Activated naive CD8-positive, alpha-beta T cell treated with anti-CD3 and anti-CD28 coated beads, Interleukin-2, amount 50 U/mL, for 24 hours (primary cell): ENCODE measurements at places on chromosomes 1 and 21.
A peak's percentile ranks its signal among the peaks of the same experiment; 100 is the strongest.

GRCh38 chr1:193192586-193192985, 6.2 kb upstream of the B3GALT2 start:
- peaks cover 32% of the 10 kb centered on the region for H3K36me3 ChIP-seq
- peaks cover 22% of the 10 kb centered on the region for H3K4me1 ChIP-seq
- H3K27me3 ChIP-seq: no peaks in the 10 kb centered on the region
- no peak for DNase-seq

- peaks cover 13% of the 10 kb centered on the region for H3K27me3 ChIP-seq
- H3K36me3 ChIP-seq: no peaks in the 10 kb centered on the region
- peaks cover 10% of the 10 kb centered on the region for H3K4me1 ChIP-seq
- H3K4me3 ChIP-seq: peak within 1 kb of the TSS; percentile 78
- H3K27ac ChIP-seq: peak within 1 kb of the TSS; percentile 43
- peak; percentile 81 for DNase-seq
Observed at GRCh38 chr1:109655615-109656519, at the start of gene GSTM4. Gene GSTM4, plus strand, starts transcription at chr1:109656099. Its CDS starts 291 bp downstream, at chr1:109656390.

DNA sequence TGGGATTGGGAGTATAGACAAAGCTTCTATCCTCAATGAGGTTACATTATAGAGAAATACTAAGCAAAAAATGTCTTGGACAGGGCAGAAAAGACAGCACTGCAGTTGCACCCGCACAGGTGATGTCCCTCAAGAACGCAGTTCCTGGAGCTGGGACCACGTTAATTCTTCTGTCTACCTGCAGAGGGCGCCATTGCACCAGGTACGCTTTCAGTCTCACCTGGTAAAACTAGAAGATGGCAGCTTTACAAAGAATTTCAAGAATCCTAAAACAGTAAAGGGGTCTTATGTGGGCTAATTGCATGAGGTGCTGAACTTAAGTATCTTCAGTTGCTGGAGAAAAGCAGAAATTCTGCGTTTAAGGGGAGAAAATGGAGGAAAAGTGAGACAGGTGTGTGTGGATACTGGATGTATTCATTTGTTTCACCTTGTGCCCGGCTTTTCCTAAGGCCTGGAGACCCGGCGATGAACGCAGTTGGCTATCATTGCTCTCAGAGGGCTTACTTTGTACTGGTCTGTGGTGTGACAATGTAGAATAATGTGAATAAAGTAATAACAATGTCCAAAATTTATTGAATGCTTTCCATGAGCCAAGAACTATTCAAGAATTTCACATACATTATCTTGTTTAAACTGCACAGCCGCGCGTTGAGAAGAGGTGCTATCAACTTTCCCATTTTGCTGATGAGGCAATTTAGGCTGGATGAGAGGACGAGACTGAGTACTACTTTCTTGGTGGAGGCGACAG, 276.3 kb upstream of the GREM2 start:
- no peaks in the 10 kb centered on the region for H3K36me3 ChIP-seq
- peak; percentile 20 for DNase-seq
- H3K4me3 ChIP-seq: no peak overlapping the region

GRCh38 chr1:70856201-70856600, 191.4 kb downstream of the PTGER3 start:
- H3K27me3 ChIP-seq: no peaks in the 10 kb centered on the region
- H3K27ac ChIP-seq: no peak overlapping the region
- H3K36me3 ChIP-seq: no peaks in the 10 kb centered on the region
- H3K4me3 ChIP-seq: no peak overlapping the region

DNA sequence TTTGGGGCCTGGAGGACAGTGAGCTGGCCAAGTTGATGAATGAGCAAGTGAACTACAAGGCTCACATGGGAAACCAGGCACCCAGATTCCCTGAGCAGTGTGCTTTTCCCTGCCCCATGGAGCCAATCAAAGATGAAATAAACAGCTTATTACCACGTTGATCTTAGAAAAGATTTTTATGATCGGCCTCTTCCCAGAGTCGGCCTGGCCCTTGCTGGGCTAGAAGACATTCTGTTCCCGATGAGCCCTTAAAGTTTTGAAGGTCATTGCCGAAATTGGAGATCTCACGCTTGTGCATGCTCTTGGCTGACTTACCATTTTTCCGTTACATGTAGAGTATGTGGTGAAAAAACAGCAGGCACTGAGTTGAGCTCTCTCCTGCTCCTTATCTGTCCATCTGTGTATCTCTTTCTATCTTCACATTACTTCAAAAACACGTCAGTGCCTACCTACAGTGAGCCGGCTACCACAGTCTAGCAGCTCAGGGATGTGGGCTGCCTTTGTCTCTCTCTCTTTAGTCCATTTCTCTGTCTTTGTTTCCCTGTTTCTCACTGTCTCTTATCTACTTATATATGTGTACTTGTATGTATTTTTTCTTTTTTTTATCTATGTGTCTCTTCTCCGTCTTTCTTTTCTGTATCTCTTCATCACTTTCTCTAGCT, 248.8 kb upstream of the USP24 start:
- peaks cover 6% of the 10 kb centered on the region for H3K27me3 ChIP-seq
- H3K27ac ChIP-seq: no peak overlapping the region
- H3K36me3 ChIP-seq: no peaks in the 10 kb centered on the region

GRCh38 chr1:24968941-24969585, 39.0 kb upstream of the RUNX3 start:
- peaks cover 89% of the 10 kb centered on the region for H3K4me1 ChIP-seq
- H3K27me3 ChIP-seq: peaks cover 3% of the 10 kb centered on the region
- peaks cover 27% of the 10 kb centered on the region for H3K36me3 ChIP-seq
- peak overlapping the region; percentile 95 for H3K27ac ChIP-seq
- peak overlapping the region; percentile 80 for H3K4me3 ChIP-seq

DNA sequence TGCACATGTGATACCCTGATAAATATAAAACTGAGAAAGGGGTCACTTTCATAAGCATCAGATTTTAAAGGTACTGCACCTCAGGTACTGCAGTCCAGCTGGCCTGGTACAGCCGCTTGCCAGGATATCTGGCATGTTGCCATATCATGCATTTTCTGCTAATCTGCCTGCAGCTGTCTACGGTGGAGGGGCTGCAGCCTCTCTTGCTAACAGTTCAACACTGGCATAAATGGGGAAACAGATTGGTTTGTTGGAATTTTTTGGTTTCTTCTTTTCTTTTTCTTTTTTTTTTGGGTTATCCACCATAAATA, 71.5 kb downstream of the MIS18A start:
- no peak overlapping the region for H3K4me3 ChIP-seq
- H3K27ac ChIP-seq: no peak overlapping the region
- no peak for DNase-seq
- H3K4me1 ChIP-seq: no peaks in the 10 kb centered on the region

DNA sequence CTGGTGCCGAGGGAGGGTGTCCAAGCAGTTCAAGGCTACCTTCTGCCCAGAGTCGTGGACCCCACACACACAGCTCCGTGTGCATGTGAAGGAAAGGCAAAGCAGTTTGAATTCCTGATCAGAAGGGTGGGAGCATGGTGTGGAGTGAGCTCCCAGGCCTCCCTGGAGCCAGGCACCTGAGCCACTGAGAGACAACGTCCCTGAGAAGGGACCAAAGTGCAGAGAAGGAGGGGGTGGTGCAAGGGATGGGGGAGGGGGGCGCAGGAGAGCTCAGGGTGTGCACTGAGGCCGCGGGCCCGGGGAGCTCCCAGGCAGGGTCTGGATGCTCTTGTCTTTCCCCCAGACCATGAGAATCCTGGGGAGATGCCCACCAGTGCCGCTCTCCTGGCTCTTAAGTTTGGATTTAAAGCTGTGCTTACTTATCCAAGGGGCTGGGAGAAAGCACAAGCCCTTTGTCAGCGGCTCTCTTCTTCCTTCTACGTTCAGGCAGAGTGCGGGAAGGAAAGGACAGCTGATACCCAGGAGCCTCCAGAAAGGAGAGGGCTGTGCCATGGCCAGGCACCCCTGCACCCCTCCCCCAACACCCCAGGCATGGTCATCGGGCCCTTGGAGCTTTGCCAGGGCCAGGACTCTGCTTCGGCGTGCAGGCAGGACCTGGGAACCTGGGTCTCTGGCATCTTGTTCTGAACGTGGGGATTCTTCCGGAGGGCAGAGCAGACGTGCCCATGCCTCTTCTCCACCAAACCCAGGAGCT, 24.1 kb downstream of the ACTA1 start:
- peaks cover 76% of the 10 kb centered on the region for H3K27me3 ChIP-seq
- DNase-seq: no peak

DNA sequence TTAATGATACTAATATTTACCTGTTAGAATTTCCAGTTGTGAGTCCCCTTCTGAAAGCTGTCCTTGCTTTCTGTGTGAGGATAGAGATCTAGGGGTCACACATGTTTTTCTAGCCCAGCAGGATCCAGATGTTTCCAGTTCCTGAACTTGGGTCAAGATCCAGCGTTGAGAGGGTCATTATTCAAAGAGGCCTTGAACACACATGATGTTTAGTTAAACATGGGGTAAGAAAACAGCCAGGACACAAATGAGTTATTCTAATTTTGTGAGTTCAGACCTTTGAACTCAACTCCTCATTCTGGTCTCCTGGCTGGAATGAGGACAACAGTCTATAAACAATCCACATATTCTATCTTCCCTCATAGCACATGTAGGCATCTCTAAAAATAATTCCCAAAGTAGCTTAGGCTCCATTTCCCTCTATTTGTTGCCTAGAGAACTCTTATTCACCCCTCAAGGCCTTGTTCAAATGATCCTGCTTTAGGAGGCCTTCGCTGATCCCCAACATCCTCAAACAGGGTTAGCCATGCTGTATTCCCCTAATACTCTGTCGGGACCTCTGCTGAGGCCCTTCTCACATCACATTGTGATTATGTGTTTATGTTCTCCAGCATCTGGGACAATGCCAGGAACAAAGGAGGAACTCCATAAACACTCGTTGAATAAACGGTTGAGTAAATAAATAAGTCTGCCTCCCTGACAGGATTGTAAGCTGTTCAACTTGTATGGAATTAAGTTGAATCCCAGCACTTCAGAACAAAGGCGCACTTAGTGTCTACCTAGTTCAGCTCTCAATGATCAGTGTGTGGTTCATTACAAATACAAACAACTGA, 15.0 kb upstream of the KCNN3 start:
- H3K27me3 ChIP-seq: peaks cover 3% of the 10 kb centered on the region
- no peak overlapping the region for H3K27ac ChIP-seq
- no peak overlapping the region for H3K4me3 ChIP-seq
- H3K4me1 ChIP-seq: peaks cover 10% of the 10 kb centered on the region
- no peak for DNase-seq

- no peak overlapping the region for H3K27ac ChIP-seq
- H3K4me3 ChIP-seq: no peak overlapping the region
- H3K27me3 ChIP-seq: no peaks in the 10 kb centered on the region
- no peaks in the 10 kb centered on the region for H3K36me3 ChIP-seq
Observed at GRCh38 chr1:167802235-167802634, 80.5 kb downstream of the MPZL1 start.

- H3K4me1 ChIP-seq: peaks cover 25% of the 10 kb centered on the region
- no peak overlapping the region for H3K27ac ChIP-seq
- H3K4me3 ChIP-seq: no peak overlapping the region
- no peak for DNase-seq
- H3K36me3 ChIP-seq: peaks cover 10% of the 10 kb centered on the region
- H3K27me3 ChIP-seq: no peaks in the 10 kb centered on the region
Observed at GRCh38 chr1:39951926-39952325, 3.0 kb upstream of the MFSD2A start.

DNA sequence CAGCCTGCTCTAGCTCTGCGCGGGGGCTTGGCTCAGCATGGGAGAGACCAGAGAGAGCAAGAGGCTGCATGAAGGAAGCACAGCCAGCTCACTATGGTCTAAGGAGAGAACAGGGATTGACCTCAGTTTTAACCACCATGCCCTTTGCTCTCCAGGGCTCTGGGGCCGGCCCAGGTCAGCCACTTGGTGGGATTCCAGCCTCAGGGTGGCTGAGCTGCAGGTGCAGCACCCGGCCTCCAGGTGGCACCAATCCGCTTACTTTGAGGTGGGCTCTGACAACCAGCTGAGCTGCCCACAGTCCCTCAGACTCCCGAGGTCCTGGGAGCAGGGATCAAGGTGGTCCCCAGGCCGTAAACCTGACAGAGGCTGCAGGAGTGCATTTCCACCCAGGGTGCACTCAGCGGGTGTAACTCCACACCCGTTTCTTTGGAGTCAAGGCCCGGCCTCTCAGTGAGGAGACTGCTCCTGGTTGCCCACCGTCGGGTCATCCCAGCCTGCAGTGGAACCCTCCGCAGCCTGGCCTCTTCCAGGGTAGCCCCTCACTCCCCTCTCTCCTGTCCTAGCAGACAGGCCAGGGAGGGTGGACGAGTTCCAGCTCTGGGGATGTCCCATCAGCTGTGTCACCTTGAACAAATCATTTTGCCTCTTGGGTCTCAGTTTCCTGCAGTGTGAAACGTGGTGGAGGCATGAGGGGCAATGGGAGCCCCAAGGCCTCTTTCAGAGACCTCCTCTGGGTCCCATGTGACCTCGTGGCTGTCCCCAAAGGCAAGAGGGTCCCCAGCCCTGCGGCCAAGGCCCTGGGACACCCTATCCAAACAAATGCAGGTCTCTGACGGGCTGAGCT, 607 bp upstream of the LGR6 start:
- H3K4me3 ChIP-seq: no peak overlapping the region
- no peak overlapping the region for H3K27ac ChIP-seq
- no peaks in the 10 kb centered on the region for H3K36me3 ChIP-seq
- DNase-seq: peak; percentile 73
- peaks cover 3% of the 10 kb centered on the region for H3K4me1 ChIP-seq

- DNase-seq: no peak
- no peak within 1 kb of the TSS for H3K27ac ChIP-seq
- peak within 1 kb of the TSS; percentile 73 for H3K4me3 ChIP-seq
- H3K36me3 ChIP-seq: no peaks in the 10 kb centered on the region
- peaks cover 13% of the 10 kb centered on the region for H3K27me3 ChIP-seq
Observed at GRCh38 chr1:28591708-28592320, at the start of gene RAB42. Gene RAB42, plus strand, starts transcription at chr1:28592265. Its CDS starts 247 bp downstream, at chr1:28592512.

GRCh38 chr1:25146451-25146855, 85.8 kb downstream of the SYF2 start:
- no peaks in the 10 kb centered on the region for H3K36me3 ChIP-seq
- H3K4me1 ChIP-seq: peaks cover 7% of the 10 kb centered on the region
- H3K27ac ChIP-seq: no peak overlapping the region
- no peak overlapping the region for H3K4me3 ChIP-seq

- H3K27ac ChIP-seq: no peak overlapping the region
- H3K4me3 ChIP-seq: no peak overlapping the region
- no peak for DNase-seq
Observed at GRCh38 chr1:61184040-61184713, 101.8 kb downstream of the NFIA start.

- H3K4me3 ChIP-seq: no peak overlapping the region
- H3K27me3 ChIP-seq: no peaks in the 10 kb centered on the region
- H3K27ac ChIP-seq: no peak overlapping the region
- H3K4me1 ChIP-seq: no peaks in the 10 kb centered on the region
- H3K36me3 ChIP-seq: peaks cover 43% of the 10 kb centered on the region
Observed at GRCh38 chr21:37197746-37198145, 69.4 kb downstream of the VPS26C start.

GRCh38 chr1:232635778-232636356, 5.9 kb upstream of the SIPA1L2 start:
- peaks cover 6% of the 10 kb centered on the region for H3K4me1 ChIP-seq
- no peaks in the 10 kb centered on the region for H3K36me3 ChIP-seq
- H3K27me3 ChIP-seq: peaks cover 3% of the 10 kb centered on the region

- H3K27ac ChIP-seq: no peak overlapping the region
- H3K4me3 ChIP-seq: no peak overlapping the region
- peaks cover 2% of the 10 kb centered on the region for H3K36me3 ChIP-seq
- peaks cover 5% of the 10 kb centered on the region for H3K27me3 ChIP-seq
- no peaks in the 10 kb centered on the region for H3K4me1 ChIP-seq
Observed at GRCh38 chr1:78540048-78540447, 49.3 kb downstream of the PTGFR start.
